Astrocyte of the cerebellum (primary cell): ENCODE measurements at places on chromosomes 11 and 22.

DNA sequence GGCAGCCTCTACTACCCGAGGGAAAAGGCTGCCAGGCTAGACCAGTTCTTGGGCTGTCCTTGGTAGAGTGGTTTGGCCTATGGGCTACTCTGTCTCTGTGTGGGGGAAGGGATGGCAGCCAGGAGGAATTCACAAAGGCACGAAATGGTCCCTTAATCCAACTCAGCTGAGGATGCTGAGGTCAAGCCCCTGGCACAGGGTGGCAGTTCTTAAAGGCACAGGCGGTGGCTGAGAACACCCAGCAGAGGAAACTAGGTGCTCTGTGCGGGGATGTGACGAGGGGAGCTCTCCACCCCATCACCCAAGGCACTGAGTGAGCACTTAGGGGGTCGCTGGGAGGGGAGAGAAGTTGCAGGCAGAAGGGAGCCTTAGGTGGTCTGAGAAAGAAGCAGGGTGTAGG, at the start of gene MFRP:
Gene MFRP (minus strand): TSS at position 101 of the 400 bp plus-strand sequence. CDS start 192 bp downstream, outside the sequence.
- no peak for DNase-seq

DNA sequence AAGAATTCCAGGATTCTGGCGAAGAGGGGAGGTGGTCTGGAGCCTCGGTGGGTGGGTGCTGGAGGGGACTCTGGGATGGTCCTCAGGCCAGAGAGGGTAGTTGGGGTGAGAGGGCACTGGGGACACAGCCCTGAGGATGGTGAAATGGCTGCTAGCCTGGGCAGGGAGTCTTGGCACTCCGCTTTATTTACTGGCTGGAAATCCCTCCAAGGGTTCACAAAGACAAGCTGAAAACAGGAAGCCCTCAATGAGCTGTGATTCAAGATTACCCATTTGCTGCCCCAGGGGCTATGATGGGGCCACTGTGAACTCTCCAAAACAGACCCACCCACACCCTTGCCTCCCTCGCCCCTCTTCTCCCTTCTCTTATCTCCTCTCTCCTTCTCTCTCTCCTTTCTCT, 71.9 kb downstream of the FBXO7 start:
- DNase-seq = no peak

DNA sequence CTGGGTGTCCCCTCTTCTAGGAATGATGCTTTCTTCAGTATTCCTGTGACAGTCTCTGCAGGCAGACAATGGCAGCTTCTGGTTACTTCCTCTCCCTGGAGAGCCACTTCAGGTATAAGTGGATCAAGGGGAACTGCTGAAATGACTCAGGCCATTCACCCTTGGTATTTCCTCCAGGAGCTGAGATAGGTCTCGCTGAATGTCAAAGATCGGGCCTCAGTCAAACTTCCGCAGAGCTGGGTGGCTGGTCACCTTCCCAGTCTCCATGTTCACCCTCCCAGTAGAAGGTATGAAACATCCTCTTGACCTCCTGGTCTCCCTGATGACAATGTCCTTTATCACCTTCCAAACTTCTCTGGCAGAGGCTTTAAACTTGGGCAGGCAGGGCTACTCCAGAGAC, 1.8 kb upstream of the ANKK1 start:
- DNase-seq = no peak

- DNase-seq = no peak
These were observed 41.8 kb downstream of the TST start for GRCh38 chr22:36977401-36977861.

DNA sequence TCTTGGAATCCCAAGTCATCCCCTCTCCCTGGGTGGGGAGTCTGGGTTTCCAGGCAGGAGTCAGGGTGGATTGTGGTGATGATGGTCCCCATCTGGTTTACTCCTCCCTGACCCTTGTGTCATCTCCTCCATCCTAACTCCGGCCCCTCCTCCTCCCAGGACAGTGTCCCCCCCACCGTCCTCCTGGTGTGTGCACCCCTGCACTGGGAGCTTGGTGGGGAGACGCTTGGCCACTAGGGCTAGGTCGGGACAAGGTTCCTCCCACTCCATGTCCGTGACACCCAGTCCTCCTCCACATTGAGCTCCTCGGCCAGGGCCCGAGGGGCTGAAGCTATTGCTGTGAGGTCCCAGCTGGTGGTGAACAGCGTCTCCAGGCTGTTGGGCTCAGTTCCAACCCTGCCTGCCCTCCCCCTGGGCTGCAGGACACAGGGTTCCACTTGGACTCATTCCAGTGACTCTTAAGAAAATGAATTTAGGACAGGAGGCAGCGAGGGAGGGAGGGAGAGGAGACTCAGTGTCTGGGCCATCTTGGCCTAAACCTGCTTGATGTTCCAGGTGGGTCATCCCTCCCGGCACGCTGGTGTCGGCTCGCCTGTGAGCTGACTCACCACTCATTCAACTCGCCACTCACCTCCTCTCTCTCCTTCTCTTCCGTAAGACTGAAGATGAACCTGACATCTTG, 433.2 kb downstream of the TBC1D22A start:
- DNase-seq = no peak

- DNase-seq = no peak
These were observed 3.8 kb upstream of the GP1BB start for GRCh38 chr22:19719488-19720021.

GRCh38 chr11:87453531-87454089, 415.9 kb downstream of the TMEM135 start:
- no peak for DNase-seq

- no peak for DNase-seq
These were observed 158.8 kb downstream of the COMMD9 start for GRCh38 chr11:36130401-36130800.

- no peak for DNase-seq
These were observed 92.3 kb downstream of the GAB2 start for GRCh38 chr11:78325274-78325781.
